Brain pericyte (primary cell): ENCODE measurements at places on chromosomes 5 and 9.

DNA sequence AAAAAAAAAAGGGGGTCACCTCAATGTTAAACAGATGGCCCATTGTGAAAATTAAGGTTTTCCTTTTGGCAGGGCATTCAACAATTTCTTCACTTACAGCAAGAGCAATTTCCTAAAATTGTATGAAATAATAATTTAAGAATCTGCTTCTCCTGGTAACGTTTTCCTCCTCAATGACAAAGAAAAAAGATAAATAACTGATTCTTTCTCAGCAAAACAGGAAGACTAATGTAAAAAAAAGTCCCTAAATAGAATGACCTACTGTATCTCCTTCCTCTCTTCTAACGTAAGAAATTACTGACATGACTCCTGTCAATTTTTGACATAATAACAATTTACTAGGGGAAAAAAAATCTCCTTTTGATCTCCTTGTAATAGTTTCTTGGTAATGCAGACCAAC lies 25.5 kb downstream of the ABHD17B start:
- DNase-seq = no peak

- no peak for DNase-seq
Measured at GRCh38 chr5:65012301-65012892, 243.7 kb downstream of the CWC27 start.

DNA sequence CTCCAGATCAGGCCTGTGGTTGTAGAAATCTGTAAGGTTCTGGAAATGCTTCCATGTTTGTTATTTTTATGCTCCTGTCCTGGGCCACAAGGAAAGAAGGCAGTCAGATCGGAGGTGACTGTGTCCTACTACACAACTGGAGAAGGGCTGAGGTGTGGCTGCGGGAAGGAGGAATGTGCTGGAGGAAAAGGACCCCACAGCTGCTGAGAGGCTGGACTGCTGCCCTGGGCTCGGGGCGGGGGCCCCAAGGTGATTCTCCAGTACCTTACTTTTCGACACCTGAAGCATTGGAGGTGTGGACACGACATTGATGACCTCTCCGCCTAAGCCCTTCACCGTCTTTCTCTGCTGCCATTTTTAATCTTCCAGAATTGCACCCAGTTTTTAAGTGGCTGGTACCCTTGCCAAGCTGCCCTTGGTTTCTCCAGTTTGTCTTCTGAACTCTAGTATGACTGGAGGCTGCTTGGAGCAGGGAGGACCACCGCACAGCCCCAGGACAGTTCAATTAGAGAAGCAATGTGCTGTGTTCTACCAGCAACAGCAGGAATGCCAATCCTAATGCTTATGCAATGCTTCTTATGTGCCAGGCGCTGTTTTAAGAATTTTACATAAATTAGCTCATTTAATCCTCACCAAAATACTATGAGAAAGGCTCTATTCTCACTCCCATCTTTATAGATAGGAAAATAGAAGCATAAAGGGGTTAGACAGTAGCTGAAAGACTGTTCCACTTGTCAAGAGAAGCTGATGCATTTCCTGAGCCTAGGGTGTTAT lies 13.5 kb upstream of the ANKRD33B start:
- no peak for DNase-seq

GRCh38 chr9:131736431-131736830 lies 3.4 kb downstream of the RAPGEF1 start:
- DNase-seq = no peak

GRCh38 chr9:113508111-113508749 lies 44.7 kb downstream of the RGS3 start:
- DNase-seq = no peak

DNA sequence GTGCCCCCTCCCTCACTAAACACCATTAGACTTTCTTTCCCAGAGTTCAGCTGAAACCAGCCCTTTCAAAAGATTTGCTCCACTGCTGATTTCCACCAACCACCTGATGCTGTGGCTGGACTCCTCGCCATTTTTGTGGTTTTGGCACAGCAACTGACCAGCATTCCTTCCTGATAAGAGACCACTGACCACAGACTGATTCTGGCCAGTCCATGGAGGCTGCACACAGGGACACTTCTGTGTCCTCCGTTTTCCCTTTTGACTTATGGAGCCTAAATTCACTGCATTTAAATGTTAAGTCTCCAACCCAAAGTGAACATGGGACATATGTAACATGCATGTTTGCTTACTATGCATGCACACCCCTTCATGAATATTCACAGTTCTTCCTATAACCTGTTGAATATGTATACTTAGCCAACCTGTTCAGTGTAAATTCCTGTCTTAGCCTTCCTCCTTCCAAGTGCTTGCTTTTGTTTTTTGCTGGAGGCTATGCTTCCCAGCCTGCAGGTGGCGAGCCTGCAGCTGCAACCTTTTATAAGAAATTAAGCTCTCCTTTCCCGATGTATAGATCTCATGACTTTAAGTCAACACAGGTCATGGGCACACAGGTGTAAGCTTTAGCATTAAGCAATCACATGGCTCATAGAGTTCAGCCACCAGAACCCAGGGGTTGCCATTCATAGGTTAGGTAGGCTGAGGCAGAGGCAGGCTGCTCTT lies 78.7 kb downstream of the ACTL7B start:
- DNase-seq = no peak

GRCh38 chr5:169064093-169064492 lies 236.8 kb downstream of the SLIT3 start:
- DNase-seq = no peak

- DNase-seq = no peak
Measured at GRCh38 chr5:122236270-122237040, 75.6 kb upstream of the SNCAIP start.

GRCh38 chr9:127884427-127884911 lies 7.0 kb upstream of the AK1 start:
- no peak for DNase-seq

DNA sequence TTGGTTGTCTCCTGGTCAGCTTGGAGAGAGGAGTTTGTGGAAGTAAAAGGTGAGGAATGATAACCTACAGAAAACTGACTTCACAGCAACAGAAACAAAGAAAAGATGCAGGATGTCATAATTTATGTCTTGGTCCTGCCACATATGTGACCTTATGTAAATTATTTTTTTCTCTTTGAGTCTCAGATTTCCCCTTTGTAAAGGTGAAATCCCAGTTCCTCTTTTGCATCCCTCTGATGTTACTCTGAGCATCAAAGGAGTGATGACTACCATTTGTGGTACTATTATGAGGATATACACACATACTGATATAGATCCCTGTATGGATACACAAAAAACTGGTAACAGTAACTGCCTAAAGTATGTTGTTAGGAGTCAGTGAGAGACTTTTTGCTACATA lies 1.4 kb upstream of the THG1L start:
- DNase-seq = no peak

DNA sequence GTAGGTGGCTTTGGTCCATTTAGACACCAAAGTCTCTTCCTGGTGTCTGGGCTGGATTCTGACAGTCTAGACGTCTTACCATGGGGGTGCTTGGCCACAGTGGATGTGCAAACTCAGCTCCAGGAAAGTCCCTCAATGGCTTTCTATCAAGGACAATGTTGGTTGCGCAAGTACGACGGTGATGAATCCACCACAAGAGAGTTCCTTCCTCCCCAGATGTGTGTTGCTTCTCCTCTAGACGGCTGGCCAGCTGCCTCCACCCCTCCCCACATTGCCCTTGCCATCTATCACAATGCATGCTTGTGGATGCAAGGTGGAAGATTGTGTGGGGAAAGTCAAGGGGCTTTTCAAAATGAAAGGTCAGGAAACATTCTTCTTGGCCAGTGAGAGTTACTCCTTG lies 89.7 kb upstream of the IRX2 start:
- no peak for DNase-seq

DNA sequence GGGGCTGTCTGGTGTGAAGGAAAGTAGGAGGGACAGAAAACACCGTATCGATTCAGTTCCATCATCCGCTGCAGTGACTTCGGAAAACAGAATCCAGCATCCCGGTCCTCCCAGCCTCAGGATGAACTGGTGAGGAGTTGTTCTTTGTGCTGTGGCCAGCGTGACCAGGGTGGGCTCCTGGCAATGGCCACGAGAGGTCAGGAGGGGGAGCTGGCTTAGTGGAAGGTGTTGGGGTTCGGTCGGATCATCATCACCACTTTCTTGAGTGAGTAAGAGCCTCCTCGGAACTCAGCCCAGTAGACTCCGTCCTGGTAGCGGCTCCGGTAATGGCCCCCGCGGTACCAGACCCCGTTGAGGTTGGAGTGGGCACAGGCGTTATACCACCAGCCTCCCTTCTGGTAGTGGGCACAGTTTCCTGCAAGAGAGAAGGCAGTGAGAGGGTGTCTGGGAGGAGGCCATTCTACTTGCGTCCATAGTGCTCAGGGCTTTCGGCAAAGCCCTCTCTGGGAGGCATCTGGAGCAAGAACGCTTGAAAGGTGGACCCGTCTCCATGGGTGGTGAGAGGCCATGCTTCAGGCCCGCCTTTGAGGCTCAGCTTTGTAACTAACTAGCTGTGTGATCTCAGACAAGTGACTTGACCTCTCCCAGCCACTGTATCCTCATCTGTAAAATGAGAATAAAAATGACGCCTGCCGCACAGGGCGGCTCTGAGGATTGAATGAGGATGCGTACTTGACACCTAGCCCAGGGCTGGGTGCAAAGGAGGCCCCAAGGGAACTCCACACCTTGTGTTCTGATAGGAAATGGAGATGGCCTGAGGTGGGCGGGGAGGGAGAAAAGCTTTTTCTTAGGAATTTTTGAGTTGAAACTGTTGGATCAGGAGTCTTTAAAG lies 33.5 kb downstream of the ANGPTL2 start:
- no peak for DNase-seq

DNA sequence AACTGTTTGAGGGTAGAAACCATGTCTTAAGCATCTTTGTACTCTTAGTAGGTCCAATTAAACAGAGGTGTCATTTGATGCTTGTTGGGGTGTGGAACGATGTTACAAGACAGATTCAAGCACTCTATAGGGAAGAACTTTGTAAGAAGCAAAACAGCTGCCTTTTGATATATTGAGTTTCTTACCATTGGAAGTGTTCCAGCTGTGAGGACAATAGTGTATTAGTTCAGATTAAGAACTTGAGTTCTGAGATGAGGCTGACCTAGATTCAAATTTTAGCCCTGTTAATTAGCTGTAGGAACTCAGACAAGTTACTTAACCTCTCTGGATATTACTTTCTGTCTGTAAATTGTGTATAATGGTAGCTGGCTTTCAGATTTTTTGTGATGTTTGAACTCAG lies 19.6 kb upstream of the ZNF462 start:
- no peak for DNase-seq

DNA sequence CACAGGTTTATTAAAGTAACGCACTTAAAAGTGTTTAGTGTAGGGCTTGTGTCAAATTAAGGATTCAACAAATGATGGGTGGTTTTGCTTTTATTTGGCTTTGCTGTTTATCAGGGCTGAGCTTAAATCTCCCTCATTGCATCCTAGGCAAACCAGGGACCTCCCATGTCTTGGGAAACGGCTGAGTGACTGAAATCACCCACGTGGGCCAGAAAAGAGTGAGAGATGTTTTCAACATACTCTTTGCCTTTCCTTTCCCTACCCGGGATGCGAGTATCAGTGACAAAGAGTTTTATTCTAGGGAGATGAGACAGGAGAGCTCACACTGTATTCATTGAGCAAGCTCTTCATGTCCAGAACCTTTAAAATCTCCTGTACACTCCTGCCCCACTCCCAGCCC lies 23.3 kb downstream of the KCNMB1 start:
- no peak for DNase-seq

- no peak for DNase-seq
Measured at GRCh38 chr9:87084407-87084806, 137.1 kb upstream of the GAS1 start.

- DNase-seq = no peak
Measured at GRCh38 chr5:146564007-146564762, 48.2 kb upstream of the GPR151 start.

- no peak for DNase-seq
Measured at GRCh38 chr9:91034976-91035824, 233.6 kb downstream of the SYK start.

- no peak for DNase-seq
Measured at GRCh38 chr9:114158482-114159130, 3.3 kb downstream of the COL27A1 start.

DNA sequence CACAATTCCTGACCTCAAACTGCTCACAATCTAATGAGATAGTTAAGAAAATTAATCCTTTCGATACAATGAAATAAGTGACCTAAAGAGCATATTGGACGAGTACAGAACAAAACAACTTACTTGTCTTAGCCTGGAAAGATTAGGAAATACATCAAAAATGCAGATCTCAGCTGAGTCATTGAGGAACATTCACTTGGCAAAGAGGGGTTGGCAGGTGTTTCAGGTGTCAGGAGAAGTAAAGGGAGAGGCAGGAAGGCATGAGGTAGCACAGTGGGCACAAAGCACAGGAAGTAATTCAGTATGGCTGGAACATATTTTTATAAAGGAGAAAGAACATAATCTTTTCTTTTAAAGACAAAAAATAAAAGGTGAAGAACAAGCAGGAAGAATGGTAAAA lies 628.8 kb upstream of the RGMB start:
- DNase-seq = no peak

DNA sequence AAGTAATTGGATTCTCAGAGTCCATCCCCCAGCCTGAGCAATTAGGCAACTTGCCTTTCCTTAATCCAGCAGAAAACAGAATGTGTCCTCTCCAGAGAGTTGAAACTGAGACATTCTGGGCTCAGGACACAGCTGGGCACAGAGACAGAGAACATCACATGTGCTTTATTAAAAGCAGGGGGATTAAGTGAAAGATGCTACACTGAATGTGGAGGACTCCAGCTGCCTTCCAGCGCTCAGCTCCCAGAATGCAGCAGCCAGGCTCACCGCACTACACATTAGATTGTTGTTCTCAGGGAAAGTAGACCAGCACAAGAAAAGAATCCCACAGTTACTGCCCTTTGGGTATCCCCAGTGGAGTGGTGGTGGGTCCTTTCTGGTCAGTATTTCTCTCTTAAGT lies 141.6 kb upstream of the IL12B start:
- DNase-seq = no peak

DNA sequence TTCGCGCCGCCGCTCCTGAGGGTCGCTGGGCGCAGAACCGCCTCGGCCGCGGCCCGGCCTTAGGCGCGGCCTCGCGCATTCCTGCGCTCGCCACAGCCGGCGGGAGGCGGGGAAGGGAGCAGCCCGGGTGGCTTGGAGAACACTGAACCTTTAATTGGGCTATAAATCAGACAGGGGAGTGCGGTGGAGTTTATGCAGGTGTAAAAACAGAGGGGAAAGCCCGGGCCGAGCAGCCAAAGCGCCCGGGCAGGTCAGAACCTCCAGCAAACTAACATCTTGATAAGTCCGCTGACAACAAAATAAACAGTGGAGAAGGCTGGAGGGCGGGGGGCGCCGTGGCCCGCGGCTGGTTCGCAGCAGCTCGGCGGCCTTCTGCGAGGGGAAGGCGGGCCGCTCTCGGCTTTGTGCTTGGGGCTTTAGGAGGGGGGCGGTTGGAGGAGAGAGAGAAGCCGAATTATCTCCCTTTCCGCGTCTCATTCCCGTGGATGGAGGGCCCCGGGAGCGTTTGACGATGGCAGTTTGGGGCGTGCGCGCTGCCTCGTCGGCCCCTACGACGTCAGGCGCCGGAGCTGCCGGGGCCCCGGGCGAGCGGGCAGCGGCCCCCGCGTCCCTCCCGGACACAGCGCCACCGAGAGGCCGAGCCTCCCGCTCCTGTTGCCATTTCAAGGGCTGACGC lies 11.3 kb downstream of the FOXD1 start:
- no peak for DNase-seq
